ENCODE measurements at places on chromosomes 2 and 18.

GRCh38 chr2:128797533-128797932 is 478.9 kb upstream of the HS6ST1 start:
- no peak for DNase-seq

GRCh38 chr2:85647823-85648526 is 20.0 kb downstream of the SFTPB start:
- no peak for DNase-seq

GRCh38 chr18:60196836-60197606 is 175.6 kb downstream of the MC4R start:
- DNase-seq = no peak

- no peak for DNase-seq
Observed at GRCh38 chr18:6115710-6116109, 220.4 kb upstream of the TMEM200C start.

GRCh38 chr18:31857526-31858106 is 85.3 kb downstream of the TRAPPC8 start:
- DNase-seq = no peak

GRCh38 chr18:78582181-78582709 is 397.4 kb upstream of the SALL3 start:
- DNase-seq = no peak

Measured in NCI-H510A (cell line).